ENCODE measurements at places on chromosomes 2 and 18.
A peak's percentile ranks its signal among the peaks of the same experiment; 100 is the strongest.

GRCh38 chr2:216777637-216778273 is 82.1 kb downstream of the TNP1 start:
- DNase-seq: no peak

DNA sequence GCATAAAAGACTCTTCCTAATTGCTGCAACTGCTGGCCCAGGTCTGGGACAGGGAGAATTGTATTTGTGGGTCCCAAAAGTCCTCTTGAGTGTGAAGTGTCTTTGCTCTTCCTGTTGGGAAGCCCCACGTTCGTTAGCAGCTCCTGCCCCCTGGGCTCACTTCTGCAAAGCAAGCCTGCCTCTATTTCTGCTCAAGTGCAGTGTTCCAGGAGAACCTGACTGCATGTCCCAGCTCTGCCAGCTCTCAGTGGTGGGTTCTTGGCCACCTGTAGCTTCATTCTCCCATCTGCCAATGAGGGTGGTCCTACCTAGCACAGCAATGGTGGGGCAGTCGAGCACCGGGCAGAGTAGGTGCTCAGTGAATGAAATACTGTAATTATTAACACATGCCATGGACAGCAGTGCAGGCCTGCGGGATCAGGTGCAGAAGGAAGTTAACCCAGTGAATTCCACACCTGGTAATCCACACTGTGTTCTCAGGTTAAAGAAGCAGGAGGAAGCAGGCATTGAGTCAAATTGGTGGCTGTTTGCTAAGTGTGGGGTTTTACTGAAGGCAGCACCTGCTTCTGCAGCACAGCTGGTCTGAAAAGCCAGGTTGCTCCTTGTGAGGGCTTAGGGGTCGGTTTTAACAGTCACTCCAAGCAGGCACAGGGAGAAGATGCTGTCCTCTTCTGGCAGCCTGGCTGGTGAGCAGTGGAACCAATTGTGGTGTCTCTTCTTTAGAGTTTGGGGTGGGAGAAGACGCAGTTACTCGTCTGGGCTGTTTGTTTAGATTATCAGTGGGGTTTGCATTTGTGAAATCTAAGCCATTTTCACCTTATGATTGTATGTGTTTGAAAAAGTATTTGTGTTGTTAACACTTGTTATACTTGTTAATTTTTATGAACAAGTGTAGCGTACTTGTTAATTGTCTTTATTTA is 54.3 kb downstream of the DGKD start:
- DNase-seq: no peak

DNA sequence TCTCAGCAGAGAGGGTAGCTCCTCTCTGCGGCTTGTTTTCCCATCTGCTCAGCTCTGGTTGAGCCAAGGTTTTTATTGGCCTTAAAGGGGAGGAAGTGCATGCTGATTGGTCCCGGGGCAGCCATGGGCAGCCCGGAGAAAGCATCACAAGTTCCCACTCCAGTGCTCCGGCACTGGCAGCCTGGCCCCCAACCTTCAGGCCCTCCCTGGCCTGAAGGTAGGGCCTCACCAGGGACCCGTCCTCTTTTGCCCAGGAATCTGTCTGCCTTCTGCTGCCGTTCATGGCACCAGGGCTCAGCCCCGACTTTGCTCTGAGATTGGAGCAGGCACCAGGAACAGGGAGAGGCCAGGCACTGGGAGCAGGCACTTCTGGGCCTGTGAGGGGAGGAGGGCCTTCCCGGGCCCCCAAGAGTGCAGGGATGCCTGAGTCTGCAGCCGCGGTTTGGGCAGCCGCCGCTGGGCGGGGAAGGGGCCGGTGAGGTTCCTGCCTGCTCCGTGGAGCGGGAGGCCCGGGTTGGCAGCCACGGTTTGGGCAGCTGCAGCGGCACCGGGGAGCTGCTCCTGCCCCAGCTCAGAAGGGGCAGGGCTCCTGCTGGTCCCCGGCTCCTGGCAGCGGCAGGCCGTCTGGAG is 17.5 kb upstream of the ILKAP start:
- no peak for DNase-seq

- DNase-seq: no peak
These were observed 17.3 kb upstream of the SPP2 start for GRCh38 chr2:234033174-234033573.

DNA sequence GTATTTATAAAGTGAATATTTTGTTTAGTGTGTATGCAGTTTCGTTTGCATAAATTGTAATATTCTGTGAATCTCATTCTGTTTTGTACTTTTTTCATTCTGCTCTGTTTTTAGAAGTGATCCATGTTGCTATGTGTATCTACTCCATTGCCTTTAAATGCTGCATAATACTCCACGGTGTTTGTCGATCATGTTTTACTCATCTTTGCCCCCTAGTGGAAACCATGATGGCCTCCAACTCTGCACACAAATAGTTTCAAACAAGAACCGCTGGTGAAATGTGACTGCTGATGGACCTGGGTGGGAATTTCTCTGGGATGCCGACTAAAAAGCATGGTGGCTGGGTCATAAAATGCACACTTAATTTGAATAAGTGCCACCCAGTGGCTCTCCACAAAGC is 32.0 kb upstream of the SKOR2 start:
- no peak for DNase-seq

GRCh38 chr18:75524181-75524580 is 96.7 kb upstream of the SMIM21 start:
- no peak for DNase-seq

GRCh38 chr2:239257511-239257937 is 143.3 kb downstream of the HDAC4 start:
- no peak for DNase-seq

DNA sequence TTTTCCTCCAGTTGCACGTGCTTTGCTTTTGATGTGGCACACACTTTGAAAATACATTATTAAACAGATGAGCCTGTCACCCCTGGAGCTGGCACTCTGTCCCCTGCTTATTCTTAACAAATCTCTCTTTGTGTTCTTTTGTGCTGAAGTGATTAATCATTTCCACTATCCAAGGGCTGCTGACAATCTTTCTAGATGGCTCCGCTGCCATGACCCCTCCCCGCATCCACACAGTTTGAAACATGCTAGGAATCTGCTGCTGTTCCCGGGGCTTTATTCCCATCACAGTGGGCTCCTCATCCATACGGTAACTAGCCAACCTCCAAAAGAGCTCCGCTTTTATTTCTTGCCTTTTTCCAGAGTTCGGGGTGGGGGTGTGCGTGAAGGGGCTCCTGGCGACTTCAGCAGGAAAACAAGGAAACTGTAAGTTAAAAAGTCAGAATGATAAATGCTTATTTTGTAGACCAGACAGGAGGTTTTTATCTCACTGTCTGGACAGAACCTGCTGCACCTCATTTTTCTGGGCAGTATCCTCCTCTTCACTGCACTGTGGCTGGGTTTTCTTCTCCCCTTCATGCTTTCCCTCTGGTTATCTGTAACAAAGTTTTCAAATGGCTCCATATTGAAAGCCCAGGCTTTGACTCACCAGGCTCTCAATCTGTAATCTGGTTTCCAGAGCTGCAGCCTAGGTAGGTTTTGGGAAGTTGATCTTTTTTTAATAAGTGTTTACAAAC is 319.7 kb downstream of the AFF3 start:
- DNase-seq: no peak

DNA sequence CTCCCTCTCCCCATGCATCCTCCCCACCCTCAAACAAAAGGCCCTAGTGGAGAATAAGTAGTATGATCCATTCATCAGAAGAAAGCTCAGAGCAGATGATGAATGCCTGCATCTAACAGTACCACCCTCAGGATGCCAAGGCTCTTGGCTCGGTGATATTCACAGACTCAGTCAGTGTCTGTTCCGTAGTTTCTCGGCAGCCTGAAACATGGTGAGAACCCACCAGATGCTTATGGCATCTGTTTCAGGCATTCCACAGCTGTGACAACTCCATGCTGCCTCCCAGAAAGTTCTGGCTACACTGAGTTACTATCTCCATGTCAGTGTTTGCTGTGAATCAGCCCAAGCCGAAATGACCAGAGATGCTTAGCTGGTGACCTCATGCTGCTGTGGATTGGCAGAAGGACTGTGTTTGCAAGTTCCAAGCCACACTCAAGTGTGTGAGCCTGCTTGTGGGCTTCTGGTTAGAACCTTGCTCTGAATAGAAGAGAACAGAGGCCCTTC is 83.9 kb downstream of the WDSUB1 start:
- DNase-seq: no peak

DNA sequence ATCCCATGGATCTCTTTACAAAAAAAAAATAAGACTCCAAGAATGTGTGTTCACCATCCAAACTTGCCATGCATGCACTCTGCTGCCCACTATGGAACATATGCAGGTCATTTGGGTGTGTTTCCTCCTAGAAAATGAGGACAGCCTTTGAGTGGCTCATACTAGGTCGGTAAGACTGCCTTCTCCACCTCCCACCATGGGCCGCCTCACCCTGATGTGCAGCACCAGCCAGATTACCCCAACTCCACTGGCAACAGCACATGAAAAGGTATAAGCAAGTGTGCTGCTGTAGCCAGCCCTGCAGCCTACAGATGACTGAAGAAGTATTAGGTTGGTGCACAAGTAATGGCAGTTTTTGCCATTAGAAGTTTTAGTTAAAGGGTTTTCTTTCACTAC is 214.2 kb downstream of the ATAD2B start:
- DNase-seq: no peak

GRCh38 chr2:109164311-109164710 is 35.3 kb downstream of the SH3RF3 start:
- no peak for DNase-seq

- no peak for DNase-seq
These were observed 17.3 kb downstream of the ALPK2 start for GRCh38 chr18:58611395-58612131.

- no peak for DNase-seq
These were observed 44.5 kb downstream of the TNS1 start for GRCh38 chr2:217958206-217958883.

DNA sequence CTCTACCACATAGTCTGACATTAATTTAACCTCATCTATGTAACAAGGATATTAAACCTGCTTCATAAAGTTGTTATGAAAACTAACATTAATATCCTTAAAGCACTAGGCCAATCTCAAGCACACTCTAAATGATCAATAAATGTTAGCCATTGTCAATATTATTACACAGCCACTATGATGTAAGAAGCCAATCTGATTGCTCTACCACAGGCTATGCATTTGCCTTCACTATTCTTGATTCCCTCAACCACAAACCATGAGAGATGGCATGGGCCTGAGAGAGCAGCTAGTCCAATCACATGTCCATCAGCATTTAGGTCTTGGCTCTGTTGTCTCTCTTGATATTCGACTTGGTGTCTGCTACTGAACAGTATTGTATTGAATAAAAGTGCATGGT is 4.2 kb downstream of the SLC25A12 start:
- DNase-seq: no peak

DNA sequence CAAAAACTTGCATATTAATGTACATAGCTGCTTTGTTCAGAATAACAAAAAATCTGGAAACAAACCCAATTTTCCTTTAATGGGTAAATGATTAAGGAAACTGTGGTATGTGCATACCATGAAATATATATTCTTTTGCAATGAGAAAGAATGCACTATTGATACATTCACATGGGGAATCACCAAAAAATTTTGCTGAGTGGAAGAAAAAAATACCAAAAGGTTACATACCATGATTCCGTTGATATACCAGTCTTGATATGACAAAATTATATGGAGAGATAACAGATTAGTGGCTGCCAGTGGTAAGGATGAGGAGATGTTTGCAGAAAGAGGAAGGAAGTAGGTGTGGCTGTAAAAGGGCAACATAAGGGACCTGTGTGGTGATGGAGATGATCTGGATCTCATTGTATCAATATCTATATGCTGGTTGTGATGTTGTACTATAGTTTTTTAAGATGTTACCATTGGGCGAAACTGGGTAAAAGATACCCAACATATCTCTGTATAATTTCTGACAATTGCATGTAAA is 54.6 kb upstream of the BCL2L11 start:
- DNase-seq: no peak

DNA sequence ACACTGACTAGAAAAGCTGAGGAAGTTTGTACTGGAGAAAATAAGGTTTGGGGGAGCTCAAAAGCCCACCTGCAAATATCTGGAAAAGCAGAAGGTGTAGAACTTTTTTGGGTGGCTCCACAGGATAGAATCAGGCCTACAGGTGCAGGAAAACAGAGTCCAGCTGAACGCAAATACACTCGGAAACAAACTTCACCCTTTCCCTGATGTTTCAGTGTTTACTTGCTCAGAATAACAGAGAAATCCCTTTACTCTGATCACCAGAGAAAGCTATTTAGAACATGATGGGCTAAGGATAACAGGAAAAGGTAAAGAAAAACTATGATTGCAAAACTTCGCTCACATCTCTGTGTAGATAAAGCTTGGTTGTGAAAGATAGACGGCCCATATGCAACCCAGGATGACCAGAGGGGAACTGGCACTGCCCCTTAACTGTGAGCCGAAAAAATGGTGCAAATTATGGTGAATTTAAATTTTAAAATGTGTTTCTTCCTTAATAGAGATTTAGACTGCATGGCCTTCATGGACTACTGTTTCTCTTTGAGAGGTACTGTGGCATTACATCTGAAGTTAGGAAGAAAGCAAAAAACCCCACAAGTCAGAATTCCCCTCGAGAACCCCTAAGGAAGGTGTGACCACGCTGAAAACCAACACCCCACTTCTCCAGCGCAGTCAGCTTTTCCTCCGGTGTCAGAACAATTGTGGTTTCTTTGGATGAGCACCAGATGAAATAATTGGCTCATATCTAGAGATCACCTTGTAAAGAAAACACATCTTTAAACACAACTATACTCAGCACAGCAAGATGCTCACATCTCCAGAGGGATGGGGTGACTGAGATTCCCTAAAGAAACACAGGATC is 84.5 kb upstream of the TMEM247 start:
- DNase-seq: no peak

- DNase-seq: peak; percentile 60
These were observed 36.4 kb upstream of the FOSL2 start for GRCh38 chr2:28356095-28356911.

DNA sequence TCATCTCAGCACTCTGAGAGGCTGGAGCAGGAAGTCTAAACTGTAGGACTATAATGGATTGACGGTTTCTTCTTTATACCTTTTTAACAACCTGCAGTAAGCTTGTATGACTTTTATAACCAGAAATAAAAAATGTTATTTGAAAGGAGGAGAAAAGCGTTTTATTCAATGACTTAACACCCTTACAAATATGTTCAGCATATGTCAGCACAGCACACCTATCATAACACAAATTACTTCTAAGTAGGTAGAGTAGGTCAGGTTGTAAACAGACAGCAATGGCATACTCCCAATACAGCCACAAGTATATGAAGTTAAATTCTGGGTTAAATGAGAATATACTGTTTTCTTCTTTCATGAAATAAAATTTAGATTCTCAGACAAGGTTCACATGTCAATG is 16.1 kb downstream of the RAB1A start:
- no peak for DNase-seq

GRCh38 chr2:96399342-96400048 is 63.9 kb downstream of the NCAPH start:
- DNase-seq: no peak

DNA sequence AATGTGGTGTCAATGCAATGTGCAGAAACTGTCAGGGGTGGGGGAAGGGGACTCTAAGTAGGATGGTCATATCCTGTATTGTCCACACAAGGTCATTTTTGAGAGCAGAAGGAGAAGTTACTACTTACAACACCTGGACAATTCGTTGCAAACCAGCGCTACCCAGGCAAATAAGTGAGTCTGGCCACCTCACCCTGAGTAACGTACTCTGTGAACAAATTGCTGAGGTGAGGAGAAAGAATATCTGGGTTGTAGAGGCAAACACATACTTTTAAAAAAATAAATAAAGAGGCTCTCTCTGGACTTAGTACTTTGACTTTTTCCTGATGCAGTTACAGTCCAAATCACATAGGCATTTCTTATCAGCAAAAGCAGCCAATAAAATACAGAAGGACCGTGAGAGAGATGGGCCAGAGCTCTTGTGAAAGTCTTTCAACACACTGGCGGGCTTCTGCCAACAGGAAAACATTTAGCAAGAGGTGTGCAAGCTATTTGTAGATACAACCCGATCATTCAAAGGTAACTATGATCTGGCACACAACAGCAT is 268.2 kb upstream of the ID2 start:
- no peak for DNase-seq
